ENCODE measurements at places on chromosomes 3 and 15. TPM values are rescaled to one million over a fixed set of nuclear protein-coding genes. Genes with fewer than 3 reads are reported as not detected.

GRCh38 chr3:151925419-151925818 lies 52.0 kb downstream of the SUCNR1 start:
- peak; percentile 36 for DNase-seq

DNA sequence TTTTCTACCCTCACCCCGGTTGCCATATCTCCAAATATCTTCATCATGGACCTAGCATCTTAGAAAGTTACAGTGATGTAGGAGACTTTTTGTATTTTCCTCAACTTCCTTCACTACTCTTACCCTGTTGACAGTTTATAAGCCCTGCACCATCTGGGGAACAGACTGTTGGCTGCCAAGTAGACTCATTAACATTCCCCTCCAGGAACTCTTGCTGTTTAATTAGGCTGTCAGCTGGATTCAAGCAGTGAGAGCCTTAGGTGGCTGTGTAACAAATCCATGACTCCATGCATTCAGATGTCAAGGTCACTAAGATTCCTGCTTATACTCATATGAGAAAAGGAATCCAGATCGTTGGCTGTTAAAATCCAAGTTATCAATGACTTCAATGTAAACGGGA lies 198.3 kb downstream of the NAALADL2 start:
- DNase-seq: no peak

The GHSR gene
- not detected for total RNA-seq

The ADAMTS7 gene
- total RNA-seq: 36.4 TPM

Data from myocyte (in vitro differentiated cells).